ENCODE measurements at places on chromosomes 11 and 22.

- no peak for DNase-seq
Measured at GRCh38 chr22:49951000-49951677, 9.4 kb upstream of the PIM3 start.

DNA sequence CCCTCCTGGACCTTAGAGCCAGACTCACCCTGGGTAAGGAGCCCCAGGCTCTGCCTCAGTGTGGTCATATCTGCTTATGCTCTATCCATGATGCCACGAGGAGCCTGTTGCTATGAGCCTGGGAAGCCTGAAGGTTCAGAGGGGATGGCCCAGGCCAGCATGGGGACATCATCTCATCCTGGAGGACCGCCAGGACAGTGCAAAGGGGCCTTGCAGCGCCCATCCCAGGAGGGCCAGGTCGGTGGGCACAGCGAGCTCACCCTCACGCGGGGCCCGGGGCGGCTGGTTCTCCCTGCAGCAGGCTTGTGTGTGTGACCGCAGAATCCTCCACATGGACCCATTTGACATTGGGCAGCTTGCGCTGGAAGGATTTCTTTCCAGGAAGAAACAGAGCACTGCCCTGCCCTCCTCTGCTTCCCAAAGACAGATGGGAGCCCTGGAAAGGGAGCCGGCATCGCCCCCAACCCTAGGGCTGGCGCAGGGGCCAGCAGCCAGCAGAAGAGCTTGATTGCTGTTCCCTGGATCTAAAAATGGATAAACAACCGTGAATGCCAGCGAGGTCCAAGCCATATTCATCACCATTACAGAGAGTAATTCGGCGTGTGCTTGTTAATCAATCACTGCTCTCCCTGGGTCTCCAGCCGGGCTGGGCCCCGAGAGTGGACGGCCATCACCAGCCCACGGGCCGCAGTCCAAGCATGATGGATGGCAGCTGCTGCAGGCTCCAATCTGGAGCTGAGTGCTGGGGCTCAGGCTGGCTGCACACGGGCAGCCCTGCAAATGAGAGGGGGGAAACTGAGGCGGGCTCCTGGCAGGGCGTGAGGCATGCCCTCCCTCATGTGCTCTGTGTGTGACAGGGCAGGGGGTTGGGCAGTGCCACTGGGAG lies 739.7 kb downstream of the BRD1 start:
- no peak for DNase-seq

DNA sequence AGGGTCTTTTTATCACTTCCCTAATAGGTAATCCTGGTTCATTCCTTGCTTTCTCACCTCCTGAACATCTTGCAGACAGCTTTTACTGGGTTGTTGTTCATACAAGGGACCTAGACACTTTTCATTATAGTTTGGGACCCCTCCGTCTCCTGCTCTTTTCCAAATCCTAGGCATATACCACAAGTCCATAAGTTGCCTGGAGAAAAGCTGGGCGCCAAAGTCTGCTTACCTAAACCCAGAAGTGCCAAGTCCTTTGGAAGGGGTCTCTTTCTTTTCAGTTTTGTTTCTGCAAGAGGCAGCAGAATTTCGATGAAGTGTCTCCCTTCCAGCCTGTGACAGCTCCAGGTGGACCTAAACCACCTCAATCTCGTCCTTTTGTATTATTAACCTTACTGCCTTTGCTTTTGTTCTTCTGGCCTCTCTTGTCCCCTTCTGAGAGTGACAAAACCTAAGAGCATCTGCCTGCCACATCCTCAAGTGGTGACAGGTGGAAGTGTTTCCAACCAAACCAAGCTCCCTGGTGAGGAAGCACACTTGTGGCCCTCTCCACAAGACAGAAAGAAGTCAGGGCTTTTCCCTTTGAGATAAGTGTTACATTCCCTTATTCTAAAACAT lies 19.5 kb upstream of the P2RY6 start:
- DNase-seq = no peak

- DNase-seq = no peak
Measured at GRCh38 chr11:114827736-114828135, 149.4 kb downstream of the NXPE2 start.

DNA sequence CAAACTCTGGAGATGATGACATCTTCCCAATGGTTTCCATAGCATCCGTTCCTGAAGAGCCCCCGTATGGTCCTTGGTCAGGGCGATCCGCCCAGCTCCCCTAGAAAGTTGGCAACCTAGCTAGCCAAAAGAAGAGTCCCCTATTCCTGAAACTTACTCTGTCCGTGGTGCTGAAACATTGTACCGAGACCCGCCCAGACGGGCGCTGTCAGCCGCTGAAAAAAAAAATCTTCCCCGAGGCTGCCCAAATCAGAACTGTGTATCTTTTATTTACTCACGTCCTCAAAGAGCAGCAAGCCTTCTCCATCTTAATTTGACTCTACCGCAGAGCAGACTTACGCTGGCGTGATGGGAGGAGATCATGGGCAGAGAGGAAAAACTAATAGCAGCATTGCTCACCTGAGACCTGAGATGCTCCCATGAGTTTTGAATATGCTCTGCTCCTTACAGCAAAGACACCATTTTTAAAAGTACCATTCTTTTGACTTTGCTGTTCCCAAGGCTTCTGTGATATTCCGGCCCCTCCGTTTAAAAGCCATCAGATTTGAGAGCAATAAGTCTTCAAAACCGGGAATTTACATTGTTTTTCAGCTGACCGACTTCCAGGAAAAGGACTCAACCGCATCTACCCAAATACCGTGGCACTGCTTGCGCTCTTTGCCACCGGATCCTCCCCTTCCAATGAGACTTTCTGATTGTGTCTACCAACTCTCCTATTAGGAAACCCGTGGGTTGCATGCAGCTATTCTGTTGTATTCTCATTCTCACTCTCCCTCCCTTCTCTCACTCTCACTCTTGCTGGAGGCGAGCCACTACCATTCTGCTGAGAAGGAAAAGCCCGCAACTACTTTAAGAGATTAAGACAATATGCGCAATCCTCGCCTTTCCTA lies at the start of gene SLC17A6:
TSS of gene SLC17A6 (plus strand) at position 786 of the 890 bp plus-strand sequence. CDS start 153 bp downstream, outside the sequence.
- DNase-seq = no peak

- no peak for DNase-seq
Measured at GRCh38 chr22:39989633-39990032, 5.1 kb upstream of the FAM83F start.

DNA sequence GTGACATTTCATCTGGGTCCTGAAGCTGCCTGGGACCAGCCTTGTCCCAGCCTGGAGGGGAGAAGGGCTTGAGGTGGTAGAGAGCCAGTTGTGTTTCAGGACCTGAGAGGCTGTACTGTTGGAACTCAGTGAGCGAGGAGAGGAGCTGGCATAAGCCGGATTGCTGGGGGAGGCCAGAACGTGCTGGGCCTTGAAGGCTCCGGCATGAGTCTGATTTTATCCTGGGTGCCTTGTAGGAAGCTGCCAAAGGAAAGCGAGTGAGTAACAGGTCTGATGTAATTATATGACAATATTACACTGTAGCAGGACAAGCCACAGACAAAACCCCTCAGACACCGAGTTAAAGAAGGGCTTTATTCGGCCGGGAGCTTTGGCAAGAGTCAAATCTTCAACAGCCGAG lies 17.2 kb downstream of the AP2A2 start:
- DNase-seq = no peak

DNA sequence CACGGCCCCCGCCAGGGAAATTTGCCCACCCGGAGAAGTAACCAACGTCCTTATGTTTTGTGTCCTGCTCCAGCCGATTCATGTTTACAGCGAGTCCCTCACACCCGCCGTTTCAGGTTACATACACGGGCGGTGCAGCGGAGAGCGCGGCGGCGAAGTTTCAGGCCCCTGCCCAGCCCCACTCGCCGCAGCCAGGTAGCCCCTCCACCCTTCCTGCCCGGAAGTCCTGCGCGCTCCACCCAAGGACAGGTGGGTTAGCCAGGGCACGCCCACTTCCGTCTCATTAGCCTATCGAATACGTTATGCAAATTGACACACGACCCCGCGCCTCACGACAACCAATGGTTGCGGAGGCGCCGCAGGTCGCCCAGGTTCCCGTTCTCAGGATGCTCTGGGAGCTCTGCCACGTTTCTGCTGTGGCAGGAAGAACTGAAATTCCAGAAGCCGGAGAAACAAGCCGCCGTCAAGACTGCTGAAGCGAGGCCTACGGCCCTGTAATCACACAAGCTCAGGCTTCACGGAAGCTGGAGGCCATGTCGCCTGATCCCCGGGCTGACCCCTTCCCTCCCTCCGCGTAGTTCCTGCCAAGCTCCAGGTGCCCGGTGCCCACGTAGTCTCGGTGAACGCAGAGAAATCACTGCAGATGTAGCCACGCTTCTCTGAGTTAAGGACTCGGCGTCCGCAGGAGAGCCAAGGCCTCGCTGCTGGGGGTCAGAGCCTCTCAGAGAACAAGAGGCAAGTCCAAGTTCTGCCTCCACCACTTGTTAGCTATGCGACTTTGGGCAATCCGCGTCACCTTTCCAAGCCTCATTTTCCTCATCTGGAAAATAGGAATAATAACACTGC lies 22.4 kb upstream of the MYH9 start:
- no peak for DNase-seq

DNA sequence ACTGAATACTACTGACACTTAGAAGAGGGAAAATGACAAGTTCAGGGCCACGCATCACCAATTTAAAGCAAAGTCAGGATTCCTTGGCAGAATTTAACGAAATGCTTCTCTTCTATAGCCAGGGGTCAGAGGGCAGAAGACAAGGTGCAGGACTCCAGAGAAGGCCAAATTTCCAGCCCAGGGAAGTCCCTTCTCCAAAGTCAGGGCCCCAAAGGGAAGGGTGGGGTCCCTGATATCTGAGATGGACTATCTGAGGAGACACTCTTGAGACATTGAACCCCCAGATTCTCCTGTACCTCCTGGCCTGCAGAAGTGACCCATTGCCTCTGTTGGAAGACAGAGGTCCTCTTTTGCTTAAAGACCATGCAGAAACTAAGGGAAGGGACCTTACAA lies 91.2 kb downstream of the RPS6KA4 start:
- no peak for DNase-seq

DNA sequence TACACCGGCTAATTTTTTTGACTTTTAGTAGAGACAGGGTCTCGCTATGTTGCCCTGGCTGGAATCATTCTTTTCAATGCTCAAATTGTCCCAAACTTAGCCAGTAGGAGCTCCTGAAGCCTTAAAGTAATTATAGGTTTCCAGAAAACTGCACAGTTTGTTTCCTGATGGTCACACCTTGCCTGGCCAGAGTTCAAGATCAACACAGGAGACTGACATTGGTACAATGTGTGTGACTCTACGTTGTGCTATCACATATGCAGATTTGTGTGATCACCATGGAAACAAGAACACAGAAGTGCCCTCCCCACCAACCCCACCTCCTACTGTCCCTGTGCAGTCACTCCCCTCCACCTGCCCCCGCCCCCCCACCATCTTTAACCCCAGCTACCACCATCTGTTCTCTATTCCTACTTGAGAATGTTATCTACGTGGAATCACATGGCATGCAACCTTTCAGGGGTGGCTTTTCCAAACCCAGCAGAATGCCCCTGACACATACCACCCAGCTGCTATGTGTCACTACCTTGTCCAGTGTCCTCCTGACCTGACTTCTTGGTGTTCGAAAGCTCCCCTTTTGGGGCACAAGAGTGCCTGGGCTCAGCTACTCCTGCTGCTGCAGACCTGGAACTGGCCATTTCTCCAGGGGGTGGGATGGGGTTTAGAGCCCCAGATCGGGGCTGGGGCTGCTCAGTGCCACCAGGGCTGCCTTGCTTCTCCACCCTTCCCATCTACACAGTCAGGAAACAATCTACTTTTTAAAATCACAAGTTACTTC lies 6.1 kb upstream of the NAP1L4 start:
- DNase-seq = no peak

DNA sequence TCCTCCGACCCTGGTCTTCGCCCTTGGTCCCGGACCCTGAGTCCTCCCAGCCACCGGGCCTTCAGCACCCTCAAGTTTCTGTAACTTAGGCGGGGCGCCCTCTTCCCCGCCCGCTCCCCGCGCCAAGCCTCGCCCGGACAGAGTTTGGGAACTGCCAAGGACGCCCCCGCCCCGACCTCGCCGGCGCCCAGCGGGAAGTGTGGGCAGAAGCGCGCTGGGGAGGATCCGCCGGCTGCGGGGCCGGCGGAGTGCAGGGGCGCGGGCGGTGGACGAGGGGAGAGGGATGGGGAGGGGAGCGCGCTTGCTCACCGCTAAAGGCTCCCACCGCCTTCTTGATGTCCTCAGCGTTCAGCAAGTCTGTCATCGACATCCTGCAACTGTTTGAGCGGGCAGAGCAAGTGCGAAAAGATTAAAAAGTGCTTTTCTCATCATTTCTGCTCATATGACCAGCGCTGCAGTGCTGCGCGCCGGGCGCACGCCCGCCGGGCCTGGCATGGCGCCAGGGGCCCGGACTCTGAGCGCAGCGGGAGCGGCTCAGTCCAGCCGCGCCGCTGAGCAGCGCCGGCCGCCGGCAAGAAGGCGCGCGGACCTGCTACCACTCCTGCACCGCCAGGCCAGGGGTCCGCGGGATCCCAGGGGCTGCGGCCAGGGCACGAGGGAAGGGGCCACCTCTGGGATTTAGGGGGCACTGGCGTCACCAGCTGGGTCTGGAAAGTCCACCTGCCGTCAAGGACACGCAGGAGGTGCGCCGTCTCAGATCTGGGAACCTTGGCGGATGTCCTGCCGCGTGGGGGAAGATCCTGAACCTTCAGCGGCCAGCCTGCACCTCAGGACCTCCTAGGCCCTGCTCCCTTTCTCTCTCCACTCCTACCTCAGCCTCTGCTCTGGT lies at the start of gene PVALB:
TSS of gene PVALB (minus strand) at position 400 of the 889 bp plus-strand sequence. CDS start at position 370, 30 bp downstream.
- no peak for DNase-seq
